ENCODE measurements at places on chromosomes 4 and X.

GRCh38 chr4:142845293-142846107 lies 601 bp downstream of the INPP4B start:
- no peak for DNase-seq

DNA sequence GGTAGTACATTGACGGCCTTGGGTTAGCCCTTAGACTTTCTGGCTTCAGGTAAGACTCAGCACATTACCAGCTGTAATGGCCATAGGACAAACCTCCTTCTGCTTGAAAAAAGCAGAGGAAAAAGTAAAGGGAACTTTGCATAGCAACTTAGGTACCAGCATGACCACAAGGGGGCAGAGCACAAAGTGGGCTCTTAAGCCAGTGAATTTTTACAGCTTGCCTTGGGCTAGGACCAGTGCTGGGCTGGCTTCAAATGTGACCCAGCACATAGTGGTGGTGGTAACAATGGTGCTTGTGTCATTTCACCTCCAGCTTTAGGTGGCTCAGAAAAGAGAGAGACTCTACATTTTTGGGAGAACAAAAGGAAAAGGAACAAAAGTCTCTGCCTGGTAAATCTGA lies 66.1 kb downstream of the KLHL4 start:
- DNase-seq, result peak; percentile 39

GRCh38 chr4:177579649-177580048 lies 137.4 kb upstream of the AGA start:
- DNase-seq, result peak; percentile 8

DNA sequence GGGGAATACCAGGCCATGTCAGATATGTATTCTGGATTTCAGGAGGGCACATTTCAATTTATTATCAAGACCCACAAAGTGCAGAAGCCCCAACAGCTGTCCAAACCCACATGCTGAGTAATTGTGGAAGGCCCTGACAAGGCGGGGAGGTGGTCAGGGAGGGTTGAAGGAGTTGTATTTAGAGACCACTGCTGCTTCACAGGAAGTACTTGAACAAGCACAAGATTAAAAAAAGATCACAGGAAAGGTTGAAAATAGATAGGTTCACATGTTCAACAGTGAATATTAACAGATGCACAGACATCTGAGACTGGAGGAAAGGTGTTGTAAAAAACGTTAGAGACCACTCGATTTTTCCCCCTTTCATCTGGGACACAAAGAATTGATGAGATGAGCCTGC lies 17.9 kb downstream of the ATP8A1 start:
- no peak for DNase-seq

DNA sequence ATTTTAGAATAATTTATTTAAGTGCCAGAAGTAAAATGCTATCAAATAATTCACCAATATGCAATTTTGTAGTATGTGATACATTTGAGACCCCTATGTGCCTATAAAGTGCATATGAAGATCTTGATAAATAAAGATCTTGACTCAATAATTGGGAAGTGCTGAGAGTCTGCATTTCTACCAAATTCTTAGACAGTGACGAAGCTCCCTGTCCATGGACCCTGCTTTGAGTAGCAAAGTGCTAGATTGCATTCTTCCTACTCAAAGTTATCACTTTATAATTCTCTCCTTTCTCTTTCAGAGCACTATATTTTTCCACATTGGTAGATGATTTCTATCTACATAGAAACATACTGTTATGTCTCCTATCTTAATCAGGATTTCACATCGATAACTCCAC lies 1393.9 kb downstream of the ARAP2 start:
- DNase-seq, result no peak

DNA sequence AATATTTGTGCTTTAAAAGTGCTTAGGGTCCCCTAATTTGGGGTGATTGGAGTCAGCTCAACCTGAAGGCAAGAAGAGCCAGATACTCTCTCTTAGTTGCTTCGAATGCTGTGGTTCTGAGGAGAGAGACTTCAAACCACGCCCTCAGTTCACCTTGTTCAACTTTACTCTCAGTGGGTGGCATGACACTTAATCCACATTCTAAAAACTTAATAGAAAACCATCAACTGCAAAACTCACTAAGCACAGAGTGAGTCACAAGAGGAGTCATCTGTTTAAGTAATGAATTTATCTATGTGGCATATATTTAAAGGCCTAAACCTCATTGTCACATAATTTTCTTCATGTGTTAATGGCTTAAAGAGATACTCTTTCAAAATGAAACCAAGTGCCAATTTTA lies 99.5 kb upstream of the SLC4A4 start:
- DNase-seq, result peak; percentile 23

DNA sequence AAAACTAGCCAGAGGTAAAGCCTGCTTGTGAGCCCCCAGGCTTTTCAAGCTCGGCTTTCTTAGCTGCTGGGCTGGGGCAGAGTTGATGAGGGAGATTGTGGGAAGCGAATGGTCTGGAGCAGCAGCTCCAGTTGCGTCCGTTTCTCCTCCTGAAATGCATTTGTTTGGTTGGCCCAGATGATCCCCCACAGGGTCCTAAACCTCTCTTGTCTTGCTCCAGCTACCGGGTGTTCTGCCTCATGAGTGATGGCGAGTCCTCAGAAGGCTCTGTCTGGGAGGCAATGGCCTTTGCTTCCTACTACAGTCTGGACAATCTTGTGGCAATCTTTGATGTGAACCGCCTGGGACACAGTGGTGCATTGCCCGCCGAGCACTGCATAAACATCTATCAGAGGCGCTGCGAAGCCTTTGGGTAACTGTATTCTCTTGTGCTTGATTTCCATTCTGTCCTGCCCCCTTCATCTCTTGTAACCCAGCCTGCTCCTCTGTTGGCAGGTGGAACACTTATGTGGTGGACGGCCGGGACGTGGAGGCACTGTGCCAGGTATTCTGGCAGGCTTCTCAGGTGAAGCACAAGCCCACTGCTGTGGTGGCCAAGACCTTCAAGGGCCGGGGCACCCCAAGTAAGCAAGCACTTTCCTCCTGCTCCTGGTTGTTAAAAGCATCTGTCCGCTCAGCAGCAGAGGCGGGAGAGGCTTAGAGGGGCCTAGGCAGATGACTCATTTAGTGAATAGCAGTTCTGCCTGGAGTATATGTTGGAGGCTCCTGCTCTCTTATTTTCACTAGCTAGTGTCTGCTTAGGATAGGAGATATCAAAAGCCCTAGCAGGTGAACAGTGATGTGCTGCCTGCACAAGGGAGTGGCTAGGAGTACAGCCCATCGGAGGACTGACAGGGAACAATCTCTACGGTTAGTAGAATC lies 15.3 kb downstream of the TKTL1 start:
- no peak for DNase-seq

- no peak for DNase-seq
These were observed 100.1 kb downstream of the CXXC4 start for GRCh38 chr4:104394406-104395167.

- peak; percentile 12 for DNase-seq
These were observed 83.3 kb upstream of the AMELX start for GRCh38 chrX:11209798-11210414.

Measured in fibroblast of mammary gland (primary cell).